IMR-90 (cell line): ENCODE measurements at places on chromosomes 7 and 10.
A peak's percentile ranks its signal among the peaks of the same experiment; 100 is the strongest.

DNA sequence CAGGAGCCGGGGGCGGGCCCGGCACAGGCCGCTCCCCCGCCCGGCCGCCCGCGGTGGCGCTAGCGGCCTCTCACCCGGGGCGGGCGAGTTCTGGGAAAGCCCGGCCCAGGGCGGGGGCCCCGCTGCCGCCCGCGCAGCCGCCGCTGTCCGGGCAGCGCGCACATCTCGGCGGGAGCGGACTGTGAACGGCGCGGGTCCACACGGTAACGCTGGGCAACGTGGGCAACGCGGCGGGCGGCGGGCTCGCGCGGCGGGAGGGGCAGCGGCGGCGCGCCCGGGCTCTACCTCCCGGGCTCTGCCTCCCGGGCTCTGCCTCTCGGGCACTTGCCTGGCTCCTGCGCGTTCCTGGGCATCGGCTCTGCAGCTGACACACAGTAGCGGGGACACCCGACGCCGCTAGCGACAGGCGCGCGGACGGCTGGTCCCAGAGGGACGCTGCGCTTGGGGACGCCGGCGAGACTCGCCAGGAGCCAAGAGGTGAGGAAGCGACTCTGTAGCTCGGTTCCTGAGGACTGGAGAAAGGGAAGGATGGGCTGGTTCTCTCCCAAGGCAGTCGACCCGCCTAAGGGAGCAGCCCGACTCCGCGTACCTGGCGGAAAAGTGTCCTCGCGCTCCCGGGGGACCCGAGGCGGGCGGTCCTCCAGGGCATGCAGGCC is at the start of gene PLCE1:
PLCE1 (plus strand) TSS at position 150 of the 656 bp plus-strand sequence. CDS start 37,116 bp downstream, outside the sequence.
- H3K36me3 ChIP-seq: no peaks in the 10 kb centered on the region
- H3K4me3 ChIP-seq: peak within 1 kb of the TSS; percentile 56
- peaks cover 6% of the 10 kb centered on the region; the same call in 1 of the 2 replicates for H3K27me3 ChIP-seq
- peaks cover 7% of the 10 kb centered on the region for H3K4me1 ChIP-seq

DNA sequence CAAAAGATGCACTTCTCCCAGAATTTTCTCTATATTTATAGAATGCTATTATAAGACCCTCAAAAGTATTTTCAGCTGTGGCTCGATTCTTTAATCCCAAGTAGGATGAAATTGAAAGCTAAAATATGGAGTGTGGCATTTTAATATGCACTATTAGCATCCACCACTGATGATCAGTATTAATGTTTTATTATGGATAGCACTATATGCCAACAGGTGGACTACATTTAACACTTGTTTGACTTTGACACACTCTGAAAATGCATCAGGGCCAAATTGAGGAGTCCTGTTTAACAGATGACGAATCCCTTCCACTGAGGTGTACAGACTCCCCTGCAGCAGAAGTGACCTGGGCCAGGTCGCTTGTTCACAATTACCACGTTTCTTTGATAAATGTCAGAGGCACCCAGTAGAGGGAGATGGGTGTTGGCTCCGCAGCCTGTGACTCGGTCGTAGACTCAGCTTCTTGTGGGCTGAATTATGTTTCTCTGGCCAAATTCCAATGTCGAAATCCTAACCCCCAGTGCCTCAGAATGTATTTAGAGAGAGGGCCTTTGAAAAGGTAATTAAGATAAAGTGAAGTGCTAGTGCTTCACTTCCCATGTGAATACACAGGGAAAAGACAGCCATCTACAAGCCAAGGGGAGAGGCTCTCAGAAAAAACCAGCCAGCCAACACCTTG is 48.1 kb downstream of the WIPF3 start:
- H3K4me3 ChIP-seq: no peak overlapping the region
- H3K27me3 ChIP-seq: peaks cover 7% of the 10 kb centered on the region
- no peak overlapping the region for H3K27ac ChIP-seq
- H3K36me3 ChIP-seq: no peaks in the 10 kb centered on the region
- no peak for DNase-seq

GRCh38 chr10:85645053-85645452 is 721.5 kb downstream of the GRID1 start:
- no peaks in the 10 kb centered on the region for H3K4me1 ChIP-seq
- H3K36me3 ChIP-seq: no peaks in the 10 kb centered on the region
- no peaks in the 10 kb centered on the region for H3K27me3 ChIP-seq
- H3K4me3 ChIP-seq: no peak overlapping the region

DNA sequence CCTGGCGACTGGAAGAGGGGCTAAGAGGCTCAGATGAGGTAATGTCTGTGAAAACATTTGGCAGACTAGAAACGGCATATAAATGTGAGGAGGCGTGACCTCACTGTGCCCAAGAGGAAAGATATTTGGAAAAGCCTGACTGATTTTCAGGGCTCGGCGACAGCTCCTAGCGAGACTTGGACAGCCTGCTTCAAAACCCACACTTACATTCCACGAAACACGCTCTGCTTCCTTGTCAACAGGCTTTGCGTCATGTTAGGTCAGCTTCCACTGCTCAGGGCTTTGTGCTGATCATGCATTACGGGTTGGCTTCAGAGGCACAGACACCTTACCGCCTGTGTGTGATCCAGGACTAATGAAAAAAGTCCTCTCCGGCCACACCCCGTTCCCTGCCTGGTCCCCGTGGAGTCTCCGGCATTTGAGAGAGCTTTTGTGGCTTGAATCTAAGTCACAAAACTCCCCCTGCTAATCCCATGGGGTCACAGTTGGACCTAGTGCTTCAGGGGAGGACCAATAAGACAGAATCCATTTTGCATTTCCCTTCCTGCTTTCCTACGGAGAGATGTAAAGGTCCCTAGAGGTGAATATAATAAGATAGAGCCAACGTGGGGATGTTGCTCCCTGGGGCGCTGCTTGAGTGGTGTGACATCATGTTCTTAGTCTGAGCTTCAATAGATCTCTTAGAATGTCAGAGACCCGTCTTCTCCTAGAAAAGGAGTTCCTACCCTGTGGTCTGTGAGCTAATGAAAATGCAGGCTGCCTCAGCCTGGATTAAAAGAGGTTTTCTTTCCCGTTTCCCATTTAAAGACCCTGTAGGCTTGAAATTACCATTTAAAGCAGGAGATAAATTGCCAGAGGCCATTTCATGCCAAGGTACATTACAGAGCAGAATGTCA is 25.5 kb downstream of the FGFBP3 start:
- H3K4me1 ChIP-seq: no peaks in the 10 kb centered on the region
- DNase-seq: peak; percentile 41
- no peaks in the 10 kb centered on the region for H3K36me3 ChIP-seq
- H3K4me3 ChIP-seq: no peak overlapping the region

GRCh38 chr7:54879776-54880175 is 120.8 kb upstream of the SEC61G start:
- no peaks in the 10 kb centered on the region for H3K27me3 ChIP-seq
- peaks cover 1% of the 10 kb centered on the region; the same call in 1 of the 2 replicates for H3K4me1 ChIP-seq
- no peaks in the 10 kb centered on the region for H3K36me3 ChIP-seq
- peak; percentile 55 for DNase-seq

GRCh38 chr7:143210541-143210940 is 11.3 kb upstream of the TAS2R40 start:
- DNase-seq: no peak
- H3K27me3 ChIP-seq: peaks cover 3% of the 10 kb centered on the region
- H3K4me1 ChIP-seq: no peaks in the 10 kb centered on the region
- H3K27ac ChIP-seq: no peak overlapping the region
- H3K36me3 ChIP-seq: no peaks in the 10 kb centered on the region

DNA sequence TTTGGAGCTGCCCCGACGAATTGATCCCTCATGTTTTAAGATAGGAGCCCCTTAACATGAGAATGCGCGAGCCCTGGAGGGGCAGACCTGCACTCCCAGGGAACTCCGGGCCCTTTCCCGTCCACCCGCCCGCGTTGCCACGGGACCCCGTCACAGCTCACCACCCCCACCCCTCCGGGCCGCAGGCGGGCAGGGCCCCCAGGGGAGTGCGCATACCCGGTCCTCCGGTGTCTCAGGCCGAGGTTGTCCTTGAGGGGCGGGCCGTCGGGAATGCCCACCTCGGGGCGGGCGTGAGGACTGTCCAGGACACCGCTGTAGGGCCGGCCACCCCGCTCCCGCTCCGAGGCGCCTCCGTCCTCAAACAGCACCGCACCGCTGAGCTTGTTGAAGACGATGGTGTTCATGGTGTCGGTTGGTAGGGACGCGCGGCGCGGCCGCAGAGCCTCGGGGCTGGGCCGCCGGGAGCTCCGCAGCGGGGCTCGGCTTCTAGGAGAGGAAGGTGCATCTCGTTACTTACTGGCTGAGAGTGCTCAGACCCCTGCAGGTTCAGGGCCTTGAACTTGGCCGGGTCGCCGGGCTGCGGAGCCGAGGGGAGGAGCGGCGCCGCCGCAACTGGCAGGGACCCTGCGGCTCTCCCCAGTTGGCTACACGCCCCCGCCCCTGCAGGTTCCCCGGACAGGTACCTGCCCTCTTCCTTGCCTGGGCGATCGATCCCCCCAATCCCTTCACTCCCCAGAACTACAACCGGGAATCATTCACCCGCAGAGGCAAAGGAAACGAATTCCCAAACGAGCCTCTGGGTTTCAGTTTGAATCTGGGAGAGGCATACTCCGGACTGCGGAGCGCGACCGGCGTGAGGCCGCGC is 2.4 kb downstream of the MKX start:
- DNase-seq: peak; percentile 8
- no peaks in the 10 kb centered on the region for H3K36me3 ChIP-seq
- peak overlapping the region; percentile 33 for H3K4me3 ChIP-seq
- peak overlapping the region; percentile 38; the same call in 1 of the 2 replicates for H3K27ac ChIP-seq

- DNase-seq: peak; percentile 16
- no peaks in the 10 kb centered on the region for H3K27me3 ChIP-seq
- H3K27ac ChIP-seq: no peak overlapping the region
- H3K4me3 ChIP-seq: no peak overlapping the region
- H3K4me1 ChIP-seq: no peaks in the 10 kb centered on the region
Measured at GRCh38 chr10:104548090-104548489, 93.0 kb upstream of the SORCS3 start.

DNA sequence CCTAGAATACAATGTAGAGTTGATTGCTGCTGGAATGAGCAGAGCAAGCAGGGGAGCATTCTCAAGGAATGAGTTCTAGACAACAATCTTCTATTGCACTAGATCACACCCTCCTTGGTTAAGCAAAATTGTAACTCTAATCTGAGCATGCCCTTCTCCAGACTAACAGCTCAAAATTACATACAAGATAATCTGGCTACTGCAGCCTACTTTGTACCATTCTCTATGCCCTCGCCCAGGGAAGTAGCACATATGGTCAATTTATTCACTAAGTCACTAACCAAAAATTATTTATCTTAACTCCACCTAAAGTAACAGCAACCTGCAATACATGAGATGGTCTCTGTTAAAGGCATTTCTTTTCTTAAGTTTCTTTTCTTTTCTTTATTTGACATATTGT is 42.5 kb upstream of the KCTD7 start:
- peaks cover 8% of the 10 kb centered on the region for H3K4me1 ChIP-seq
- DNase-seq: no peak
- H3K27me3 ChIP-seq: no peaks in the 10 kb centered on the region
- no peak overlapping the region for H3K4me3 ChIP-seq
- H3K27ac ChIP-seq: no peak overlapping the region

DNA sequence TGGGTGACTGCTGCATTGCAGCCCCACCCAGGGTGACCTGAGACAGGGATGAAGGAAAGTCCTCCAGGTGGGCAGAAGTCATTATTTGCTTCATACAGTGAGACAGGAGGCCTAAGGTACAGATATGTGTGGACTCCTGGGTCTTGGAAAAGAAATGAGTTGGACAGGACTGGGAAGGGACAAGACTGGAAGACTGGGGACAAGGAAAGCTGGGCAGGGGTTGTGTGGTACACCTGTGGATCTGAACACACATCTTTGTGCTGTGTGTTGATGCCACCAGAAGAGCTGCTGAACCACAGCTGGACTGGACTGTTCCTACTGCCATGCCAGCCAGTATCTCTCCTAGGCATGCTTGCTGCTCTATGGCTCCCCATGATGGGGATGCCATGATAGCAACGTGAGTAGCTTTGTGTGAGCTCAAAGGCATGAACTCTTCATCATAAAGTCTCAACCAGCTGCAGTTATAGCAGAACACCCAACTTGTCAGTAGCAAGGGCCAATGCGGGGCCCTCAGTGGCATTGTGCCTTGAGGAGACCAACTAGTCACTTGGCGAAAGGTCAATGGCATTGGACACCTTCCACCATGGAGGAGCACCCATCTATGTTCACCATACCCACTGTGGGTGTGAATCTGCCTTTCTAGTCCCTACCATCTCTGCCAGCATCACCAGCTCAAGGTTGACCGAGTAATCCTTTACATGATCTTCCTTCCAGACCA is 76.0 kb upstream of the GRB10 start:
- no peaks in the 10 kb centered on the region for H3K4me1 ChIP-seq
- no peak overlapping the region for H3K4me3 ChIP-seq
- H3K36me3 ChIP-seq: no peaks in the 10 kb centered on the region

DNA sequence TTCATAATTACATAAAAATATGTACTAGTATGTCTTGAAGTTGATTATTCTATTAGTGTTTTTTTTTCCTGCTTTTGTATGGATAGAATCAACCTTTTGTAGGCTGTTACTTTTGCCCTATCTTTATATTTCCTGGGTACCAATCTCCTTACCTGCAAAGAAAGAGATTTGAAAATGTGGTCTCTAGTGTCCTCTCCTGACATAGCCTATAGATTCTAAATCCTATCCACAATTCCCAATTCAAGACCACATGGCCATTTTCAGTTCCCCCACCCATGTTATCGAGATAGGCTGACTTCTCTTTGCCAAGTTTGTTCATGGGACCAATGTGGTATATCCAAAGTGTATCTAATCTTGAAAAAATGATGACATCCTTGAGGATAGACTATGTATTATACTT is 269.4 kb upstream of the SEMA3D start:
- DNase-seq: no peak
- H3K36me3 ChIP-seq: no peaks in the 10 kb centered on the region
- H3K27ac ChIP-seq: no peak overlapping the region
- no peaks in the 10 kb centered on the region; the same call in 1 of the 2 replicates for H3K27me3 ChIP-seq
- H3K4me3 ChIP-seq: no peak overlapping the region
- H3K4me1 ChIP-seq: peaks cover 2% of the 10 kb centered on the region; the same call in 1 of the 2 replicates

GRCh38 chr7:81682873-81683272 is 87.0 kb downstream of the HGF start:
- H3K27me3 ChIP-seq: no peaks in the 10 kb centered on the region
- H3K4me3 ChIP-seq: no peak overlapping the region
- H3K27ac ChIP-seq: peak overlapping the region; percentile 75
- no peak for DNase-seq
- no peaks in the 10 kb centered on the region for H3K36me3 ChIP-seq

DNA sequence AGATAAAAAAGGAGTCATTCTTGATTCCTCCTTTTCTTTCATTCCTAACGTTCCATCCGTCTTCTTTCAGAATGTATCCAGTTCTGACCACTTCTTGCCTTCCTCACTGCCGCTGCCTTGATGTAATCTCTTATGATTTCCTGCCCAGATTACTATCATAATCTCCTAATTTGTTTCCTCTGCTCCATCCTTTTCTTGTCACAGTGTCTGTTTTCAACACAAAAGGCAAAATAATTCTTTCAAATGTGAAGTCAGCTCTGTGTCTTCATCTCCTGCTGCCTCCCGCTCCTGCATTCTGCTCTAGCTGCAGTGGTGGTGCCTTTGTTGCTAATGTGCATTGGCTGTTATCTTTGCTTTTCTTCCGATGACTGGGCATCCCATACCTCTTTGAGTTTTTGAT is 150.9 kb downstream of the SND1 start:
- H3K4me1 ChIP-seq: no peaks in the 10 kb centered on the region
- no peak overlapping the region for H3K27ac ChIP-seq
- H3K4me3 ChIP-seq: no peak overlapping the region
- H3K27me3 ChIP-seq: no peaks in the 10 kb centered on the region
